Endodermal cell (in vitro differentiated cells): ENCODE measurements at places on chromosomes 6 and 20. TPM values are rescaled to one million over a fixed set of nuclear protein-coding genes. Genes with fewer than 3 reads are reported as not detected.
A peak's percentile ranks its signal among the peaks of the same experiment; 100 is the strongest.

- no peak overlapping the region for H3K4me3 ChIP-seq
- H3K27me3 ChIP-seq = no peaks in the 10 kb centered on the region
- no peak overlapping the region for H3K27ac ChIP-seq
- H3K36me3 ChIP-seq = no peaks in the 10 kb centered on the region
- H3K4me1 ChIP-seq = peaks cover 22% of the 10 kb centered on the region
Measured at GRCh38 chr6:111767752-111768430, 105.4 kb downstream of the FYN start.

DNA sequence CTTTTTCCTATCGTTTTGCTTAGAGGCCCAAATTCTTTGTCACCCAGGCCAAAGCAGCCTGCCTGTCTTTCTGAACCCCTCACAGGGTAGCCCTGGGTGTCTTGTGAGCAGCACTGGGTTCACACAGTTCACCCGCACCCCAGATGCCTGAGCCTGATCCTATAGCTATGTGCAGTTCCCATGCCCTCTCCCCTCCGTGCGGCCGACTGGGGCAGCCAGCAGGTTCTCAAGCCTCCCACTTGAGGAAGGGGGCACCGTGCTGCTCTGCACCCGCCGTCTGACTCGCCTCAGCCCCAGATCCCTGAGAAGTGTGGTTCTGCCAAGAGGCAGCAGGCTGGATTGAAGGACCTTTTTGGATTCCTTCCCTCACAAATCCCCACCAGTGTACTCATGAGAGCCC lies 89.0 kb downstream of the PSMB1 start:
- H3K36me3 ChIP-seq = no peaks in the 10 kb centered on the region
- H3K4me1 ChIP-seq = no peaks in the 10 kb centered on the region
- H3K27ac ChIP-seq = no peak overlapping the region

DNA sequence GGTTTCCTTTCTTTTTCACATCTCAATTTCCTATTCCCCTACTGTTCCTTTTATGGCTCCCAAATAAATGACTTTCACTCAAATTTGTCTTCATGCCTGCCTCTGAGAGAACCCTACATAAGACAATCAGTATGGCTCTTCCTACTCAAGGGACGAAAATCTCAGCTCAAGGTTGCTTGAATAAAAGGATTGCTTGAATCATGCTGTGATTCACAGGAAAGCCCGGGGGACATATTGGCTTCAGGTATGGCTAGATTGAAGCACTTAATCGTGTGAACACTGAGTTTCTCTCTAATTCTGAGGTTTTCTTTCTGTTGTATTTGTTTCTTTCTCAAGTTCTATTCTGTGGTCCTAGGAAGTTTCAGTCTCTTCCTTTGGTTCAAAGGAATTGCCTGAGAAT lies 140.3 kb upstream of the SULF2 start:
- no peaks in the 10 kb centered on the region for H3K36me3 ChIP-seq
- H3K27me3 ChIP-seq = no peaks in the 10 kb centered on the region

DNA sequence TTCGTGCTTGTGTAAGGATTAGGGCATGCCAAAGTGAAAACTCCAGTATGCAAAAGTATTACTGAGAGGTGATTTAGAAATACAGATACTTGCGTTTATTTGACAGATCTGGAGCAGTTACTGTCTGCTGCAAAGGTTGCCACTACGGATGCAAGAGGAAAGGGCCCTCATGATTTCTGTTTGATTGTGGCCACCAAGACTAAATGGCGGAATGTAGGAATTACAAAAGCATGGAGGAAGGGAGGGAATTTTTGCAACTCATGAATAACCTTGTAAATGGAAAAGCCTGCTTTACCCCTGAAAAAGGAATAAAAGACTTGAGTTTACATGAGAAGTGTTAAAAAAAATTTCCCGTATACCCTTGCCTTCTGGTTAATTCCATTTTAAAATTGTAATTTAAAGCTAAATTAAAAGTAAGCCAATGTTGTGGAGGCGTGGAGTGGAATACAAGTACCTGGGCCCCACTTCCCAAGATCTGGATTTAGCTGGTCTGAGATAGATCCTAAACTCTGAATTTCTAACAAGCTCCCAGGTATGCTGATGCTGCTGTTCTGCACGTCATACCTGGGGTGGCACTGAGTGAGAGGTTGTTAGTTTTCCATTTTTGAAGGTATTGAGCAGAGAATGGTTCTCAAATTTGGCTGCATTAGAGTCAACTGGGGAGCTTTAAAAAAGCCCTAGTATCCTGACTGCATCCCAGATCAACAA lies 56.6 kb upstream of the NKX2-2 start:
- peaks cover 3% of the 10 kb centered on the region for H3K4me1 ChIP-seq
- no peak overlapping the region for H3K27ac ChIP-seq
- peaks cover 31% of the 10 kb centered on the region for H3K27me3 ChIP-seq
- H3K36me3 ChIP-seq = no peaks in the 10 kb centered on the region

MICAL1 gene
- total RNA-seq = 22.8 and 23.9 TPM in 2 replicates

CDC5L gene
- 28.9 and 30.0 TPM in 2 replicates for total RNA-seq

GRCh38 chr6:170031684-170032121 lies 259.2 kb downstream of the DLL1 start:
- H3K4me3 ChIP-seq = no peak overlapping the region
- no peak overlapping the region for H3K27ac ChIP-seq
- no peaks in the 10 kb centered on the region for H3K36me3 ChIP-seq
- peak; percentile 13 for DNase-seq
- H3K4me1 ChIP-seq = peaks cover 7% of the 10 kb centered on the region

CST4 gene
- 1.9 to 2.3 TPM in 2 of 3 replicates, not detected in the other for total RNA-seq

DNA sequence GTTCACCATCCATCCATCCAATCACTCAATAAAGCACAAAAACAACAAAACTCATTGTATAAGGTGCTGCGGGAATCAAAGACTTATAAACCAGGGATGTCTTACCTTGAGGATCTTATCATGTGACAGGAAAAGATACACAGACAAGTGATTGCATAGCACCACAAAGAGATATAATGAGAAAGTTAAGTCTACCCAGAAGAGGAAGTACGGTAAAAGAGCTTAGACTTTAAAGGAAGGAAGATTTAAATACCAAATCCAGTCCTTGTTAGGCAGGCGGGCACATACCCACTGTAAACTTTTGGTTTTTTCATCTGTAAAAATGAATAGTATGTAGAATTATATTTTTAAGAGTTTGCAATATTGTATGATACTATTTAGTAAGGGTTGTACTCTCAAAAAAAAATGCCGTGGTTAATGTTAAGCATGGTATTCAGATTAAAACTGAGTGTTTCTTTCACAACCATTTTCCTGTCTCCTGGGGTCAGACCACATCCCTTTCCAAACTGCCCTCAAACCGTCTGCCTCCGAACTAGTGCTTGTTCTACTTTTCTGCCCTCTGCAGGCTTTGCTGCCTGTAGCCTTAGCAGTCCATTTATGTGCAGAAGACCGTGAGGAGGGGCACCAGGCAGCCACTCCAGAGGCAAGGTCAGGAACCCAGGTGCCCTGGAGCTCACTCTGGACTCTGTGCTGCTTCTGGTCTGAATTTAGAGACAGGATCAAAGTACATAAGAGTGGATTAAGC lies 179.5 kb upstream of the SYNDIG1 start:
- no peak overlapping the region for H3K27ac ChIP-seq
- DNase-seq = peak; percentile 44
- H3K4me3 ChIP-seq = no peak overlapping the region
- H3K27me3 ChIP-seq = no peaks in the 10 kb centered on the region

GRCh38 chr6:1461207-1461606 lies 71.8 kb downstream of the FOXF2 start:
- H3K27ac ChIP-seq = no peak overlapping the region
- no peak for DNase-seq
- H3K36me3 ChIP-seq = no peaks in the 10 kb centered on the region
- H3K27me3 ChIP-seq = no peaks in the 10 kb centered on the region
- H3K4me1 ChIP-seq = no peaks in the 10 kb centered on the region

- peaks cover 2% of the 10 kb centered on the region for H3K4me1 ChIP-seq
- no peaks in the 10 kb centered on the region for H3K36me3 ChIP-seq
- DNase-seq = peak; percentile 10
- no peak overlapping the region for H3K4me3 ChIP-seq
- H3K27me3 ChIP-seq = no peaks in the 10 kb centered on the region
Measured at GRCh38 chr20:60966766-60967165, 285.3 kb upstream of the CDH4 start.

GRCh38 chr20:39853050-39853449 lies 836.0 kb downstream of the MAFB start:
- H3K36me3 ChIP-seq = no peaks in the 10 kb centered on the region
- peaks cover 38% of the 10 kb centered on the region for H3K4me1 ChIP-seq
- no peak for DNase-seq
- H3K4me3 ChIP-seq = no peak overlapping the region

COL19A1 gene
- 1.5 and 1.7 TPM in 2 replicates for total RNA-seq

GRCh38 chr20:16175322-16175961 lies 397.8 kb downstream of the KIF16B start:
- H3K4me1 ChIP-seq = no peaks in the 10 kb centered on the region
- H3K27ac ChIP-seq = no peak overlapping the region
- H3K27me3 ChIP-seq = no peaks in the 10 kb centered on the region
- no peak overlapping the region for H3K4me3 ChIP-seq
- no peaks in the 10 kb centered on the region for H3K36me3 ChIP-seq

- DNase-seq = no peak
- no peak overlapping the region for H3K27ac ChIP-seq
- no peaks in the 10 kb centered on the region for H3K4me1 ChIP-seq
- no peak overlapping the region for H3K4me3 ChIP-seq
- no peaks in the 10 kb centered on the region for H3K27me3 ChIP-seq
- H3K36me3 ChIP-seq = no peaks in the 10 kb centered on the region
Measured at GRCh38 chr6:127435626-127436220, 23.5 kb downstream of the KIAA0408 start.

HMGN4 gene
- total RNA-seq = 64.1 to 80.4 TPM (median 79.8 TPM) in 3 replicates

DNA sequence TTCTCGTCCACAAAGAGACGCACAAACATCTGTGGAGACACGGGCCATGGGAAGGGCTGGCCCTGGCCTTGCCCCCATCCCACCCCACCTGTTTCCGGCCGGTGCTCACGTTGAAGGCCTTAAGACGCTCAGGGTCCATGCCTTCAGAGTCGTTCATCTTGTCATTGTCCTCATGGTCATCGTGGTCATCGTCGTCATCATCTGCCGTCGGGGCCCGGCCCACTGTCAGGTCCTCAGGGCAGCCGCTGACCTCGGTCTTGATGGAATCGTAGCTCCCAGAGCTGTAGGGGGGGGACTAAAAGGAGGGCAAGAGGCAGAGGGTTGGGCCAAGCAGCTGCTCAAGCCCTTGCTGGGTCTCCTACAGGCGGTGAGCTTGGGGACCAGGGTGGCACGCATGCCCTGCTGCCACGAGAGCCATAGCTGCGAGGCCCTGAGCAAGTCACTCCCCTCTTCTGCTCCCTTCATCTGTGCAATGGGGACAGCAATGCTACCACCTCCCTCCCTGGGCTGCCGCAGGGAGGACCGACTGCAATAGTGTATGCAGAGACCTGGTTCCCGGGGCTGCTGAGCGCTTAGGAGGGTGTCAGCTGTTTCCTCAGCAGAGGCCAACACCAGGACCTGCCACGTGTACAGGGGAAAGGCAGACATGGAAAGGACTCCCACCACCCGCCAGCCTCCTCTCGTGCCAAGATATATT lies 95.5 kb downstream of the ASXL1 start:
- DNase-seq = no peak
- H3K4me3 ChIP-seq = no peak overlapping the region
- no peaks in the 10 kb centered on the region for H3K27me3 ChIP-seq

DNAH8 gene
- not detected in 3 replicates for total RNA-seq

GRCh38 chr6:169424149-169424804 lies 170.6 kb upstream of the THBS2 start:
- DNase-seq = no peak
- H3K27me3 ChIP-seq = no peaks in the 10 kb centered on the region
- no peak overlapping the region for H3K4me3 ChIP-seq
- H3K36me3 ChIP-seq = no peaks in the 10 kb centered on the region
- H3K4me1 ChIP-seq = no peaks in the 10 kb centered on the region
- H3K27ac ChIP-seq = no peak overlapping the region

DNA sequence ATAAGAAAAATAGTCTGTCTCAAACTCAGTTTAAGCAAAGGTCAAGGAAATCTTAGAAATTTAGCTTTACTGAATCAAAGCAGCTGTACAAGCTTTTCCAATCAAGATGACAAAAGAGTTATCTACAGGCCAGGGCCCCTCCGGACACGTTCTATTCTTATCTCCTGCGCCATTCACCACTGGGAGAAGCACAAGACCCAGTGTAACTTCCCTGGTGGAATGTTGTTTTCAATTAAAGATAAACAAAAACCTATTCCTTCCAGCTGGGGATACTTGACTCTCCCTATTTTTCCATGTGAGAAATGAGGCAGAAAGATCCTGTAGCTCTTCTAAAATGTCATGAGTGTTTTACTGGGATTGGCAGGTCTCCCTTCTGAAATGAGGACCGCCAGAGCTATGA lies 123.3 kb downstream of the TBX18 start:
- H3K27ac ChIP-seq = no peak overlapping the region
- DNase-seq = no peak
- H3K36me3 ChIP-seq = no peaks in the 10 kb centered on the region
- no peaks in the 10 kb centered on the region for H3K4me1 ChIP-seq

DNA sequence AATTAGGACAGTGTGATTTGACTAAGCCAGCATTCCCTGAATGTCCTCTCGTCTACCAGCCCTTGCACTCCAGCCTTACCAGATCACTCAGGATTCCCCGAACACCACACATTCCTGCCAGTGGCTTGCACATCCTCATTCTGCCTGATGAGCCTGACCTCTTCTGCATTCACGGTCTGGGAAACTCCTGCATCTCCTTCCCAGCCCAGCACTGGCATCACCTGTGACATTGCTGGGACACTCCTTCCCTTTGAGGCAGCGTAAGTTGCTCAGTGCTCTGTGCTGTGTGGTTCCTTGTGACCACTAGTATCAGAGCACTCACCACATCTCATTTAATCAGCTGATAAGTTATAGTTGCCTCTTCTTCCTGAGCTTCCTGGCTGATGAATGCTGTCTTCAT lies 17.3 kb downstream of the NCOA7 start:
- DNase-seq = peak; percentile 58
- no peak overlapping the region for H3K4me3 ChIP-seq
- H3K4me1 ChIP-seq = no peaks in the 10 kb centered on the region
- H3K27me3 ChIP-seq = no peaks in the 10 kb centered on the region

HDGFL1 gene
- not detected in 2 replicates for total RNA-seq

DNA sequence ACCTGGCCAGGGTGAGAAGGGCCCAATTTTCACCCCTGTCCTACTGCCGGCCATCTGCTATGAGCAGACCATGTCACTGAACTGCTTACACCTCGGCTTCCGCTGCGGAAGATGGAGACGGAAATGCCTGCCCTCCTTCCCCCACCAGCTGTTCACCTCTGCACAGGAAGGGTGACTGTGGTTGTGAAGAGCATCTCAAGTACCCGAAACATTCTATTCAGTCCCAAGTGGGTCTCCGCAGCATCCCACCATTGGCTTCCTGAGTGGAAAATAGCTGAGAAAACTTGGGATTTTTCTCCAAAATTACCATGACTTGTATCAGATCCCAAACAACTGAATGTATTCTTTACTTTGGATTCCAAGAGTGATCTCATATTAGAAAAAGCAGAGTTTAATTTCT lies 16.1 kb downstream of the DOK5 start:
- no peaks in the 10 kb centered on the region for H3K4me1 ChIP-seq
- H3K36me3 ChIP-seq = no peaks in the 10 kb centered on the region
- H3K4me3 ChIP-seq = no peak overlapping the region
- no peaks in the 10 kb centered on the region for H3K27me3 ChIP-seq
- no peak for DNase-seq

MAP3K5 gene
- total RNA-seq = 3.0 and 3.4 TPM in 2 replicates

PXDC1 gene
- 4.6 to 5.1 TPM (median 5.0 TPM) in 3 replicates for total RNA-seq

GRCh38 chr6:157585274-157586087 lies 204.5 kb downstream of the ZDHHC14 start:
- no peaks in the 10 kb centered on the region for H3K36me3 ChIP-seq
- no peaks in the 10 kb centered on the region for H3K27me3 ChIP-seq
- H3K27ac ChIP-seq = no peak overlapping the region

- H3K4me3 ChIP-seq = no peak overlapping the region
- H3K27me3 ChIP-seq = peaks cover 16% of the 10 kb centered on the region
- no peaks in the 10 kb centered on the region for H3K36me3 ChIP-seq
- peak; percentile 58 for DNase-seq
- no peaks in the 10 kb centered on the region for H3K4me1 ChIP-seq
Measured at GRCh38 chr20:11544029-11544678, 373.5 kb upstream of the BTBD3 start.

FAM83C gene
- total RNA-seq = not detected in 3 replicates

BMP6 gene
- 0.38 and 0.62 TPM in 2 replicates for total RNA-seq

CCN6 gene
- total RNA-seq = not detected in 3 replicates
